ENCODE measurements at places on chromosomes 1 and 21.
A peak's percentile ranks its signal among the peaks of the same experiment; 100 is the strongest.

GRCh38 chr1:53525595-53525994 is 66.4 kb downstream of the DMRTB1 start:
- DNase-seq, result no peak

GRCh38 chr1:22255341-22256212 is 112.7 kb upstream of the WNT4 start:
- DNase-seq, result no peak

- DNase-seq, result no peak
Measured at GRCh38 chr1:173190101-173190936, 16.8 kb downstream of the TNFSF4 start.

GRCh38 chr21:25791319-25791718 is 56.5 kb downstream of the GABPA start:
- no peak for DNase-seq

GRCh38 chr1:99232172-99232571 is 32.1 kb upstream of the PLPPR4 start:
- DNase-seq, result no peak

DNA sequence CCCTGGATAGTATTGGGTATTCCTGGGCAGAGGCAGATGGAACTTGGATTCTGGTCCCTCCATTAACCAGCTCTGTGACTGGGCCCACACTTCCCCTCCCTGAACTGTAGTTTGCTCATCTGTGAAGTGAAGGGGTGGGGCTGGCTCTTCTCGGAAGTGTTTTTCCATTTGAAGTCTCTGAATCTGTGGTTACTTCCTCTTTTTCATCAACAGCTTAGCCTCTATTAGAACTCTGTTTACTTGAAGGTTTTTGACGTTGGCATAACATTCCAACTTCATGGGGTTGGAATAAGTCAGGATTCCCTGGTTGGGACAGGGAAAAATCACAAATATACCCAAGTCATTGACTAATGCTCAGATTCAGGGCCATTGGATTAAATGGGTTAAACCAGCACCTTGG is 3.6 kb downstream of the KIAA0040 start:
- DNase-seq, result no peak

- no peak for DNase-seq
Measured at GRCh38 chr1:119771016-119771415, 2.3 kb upstream of the HMGCS2 start.

DNA sequence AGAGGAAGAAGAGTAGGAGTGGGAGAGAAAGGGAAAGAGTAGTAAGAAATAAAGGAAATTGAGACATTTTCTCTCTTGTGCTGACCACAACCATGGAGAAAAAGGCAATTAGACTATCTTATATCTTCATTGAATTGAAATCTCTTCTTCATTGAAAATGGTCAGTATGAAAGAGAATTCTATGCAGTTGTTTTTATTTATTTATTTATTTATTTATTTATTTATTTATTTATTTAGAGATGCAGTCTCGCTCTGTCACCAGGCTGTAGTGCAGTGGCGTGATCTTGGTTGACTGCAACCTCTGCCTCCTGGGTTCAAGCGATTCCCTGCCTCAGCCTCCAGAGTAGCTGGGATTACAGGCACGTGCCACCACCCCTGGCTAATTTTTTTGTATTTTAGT is 447.1 kb downstream of the PTPRC start:
- no peak for DNase-seq

DNA sequence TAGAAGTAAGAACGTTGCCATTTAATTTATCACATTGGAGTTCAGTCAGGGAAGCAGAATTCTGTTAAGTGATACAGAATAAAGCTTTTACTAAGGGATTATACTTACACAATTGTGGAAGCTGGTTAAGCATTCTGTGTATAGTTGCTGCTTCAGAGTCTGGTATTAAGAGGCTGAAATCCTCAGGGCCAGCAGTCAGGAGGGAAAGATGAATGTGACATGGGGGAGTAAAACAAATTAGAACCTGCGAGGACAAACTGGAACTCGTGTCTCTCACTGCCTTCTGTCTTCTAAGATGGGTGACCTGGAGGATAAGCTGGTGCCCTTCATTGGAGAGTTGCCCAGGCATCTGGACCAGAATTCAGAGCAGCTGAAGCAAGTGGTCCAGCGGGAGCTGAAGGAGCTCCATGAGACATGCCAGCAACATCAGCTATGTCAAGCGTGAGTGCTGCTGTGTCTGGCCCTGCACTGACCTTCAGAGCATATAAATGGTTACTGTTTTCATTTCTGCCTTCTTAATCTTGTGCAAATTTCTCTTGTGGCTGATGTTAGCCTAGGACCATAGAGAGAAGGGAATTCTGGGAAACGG is 23.0 kb downstream of the MARK1 start:
- DNase-seq, result no peak

- DNase-seq, result no peak
Measured at GRCh38 chr1:94385308-94385929, 32.8 kb upstream of the ABCD3 start.

DNA sequence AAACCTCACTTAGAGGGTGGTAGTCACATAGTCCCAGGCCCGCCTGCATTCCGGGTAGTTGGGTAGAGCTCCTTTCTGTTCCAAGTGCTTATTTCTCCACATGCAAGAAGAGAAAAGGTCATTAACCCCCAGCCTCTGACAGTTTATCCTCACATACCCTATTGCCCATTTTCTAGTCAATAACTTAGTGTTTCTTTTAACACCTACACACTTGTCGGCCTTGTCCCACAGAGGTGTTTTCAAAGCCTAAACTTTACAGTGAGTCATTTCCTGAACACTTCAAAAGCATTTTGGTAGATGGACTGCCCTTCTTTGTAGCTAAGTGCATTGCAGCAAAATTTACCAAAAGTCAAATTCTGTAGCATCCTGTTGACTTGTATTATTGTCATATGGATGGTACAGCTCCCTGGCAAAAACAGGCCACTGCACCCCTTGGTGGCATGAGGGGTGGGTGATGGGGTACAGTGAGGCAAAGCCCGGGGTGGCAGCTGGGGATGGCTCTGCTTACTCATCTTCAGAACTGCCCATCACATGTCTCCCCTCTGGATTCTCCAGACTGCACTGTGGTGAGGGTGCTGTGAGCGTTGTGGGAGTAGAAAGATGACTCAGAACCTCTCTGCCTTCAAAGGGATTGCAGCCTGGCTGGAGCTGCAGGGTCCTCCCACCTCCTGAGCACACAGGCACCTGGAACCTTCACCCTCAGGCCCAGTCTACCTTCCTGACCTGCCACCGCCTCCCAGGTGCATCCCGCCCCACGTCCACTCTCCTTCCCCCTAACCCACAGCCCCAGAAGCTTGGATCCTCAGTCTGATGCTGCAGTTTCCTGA is 45.8 kb upstream of the DMRTB1 start:
- DNase-seq, result peak; percentile 85

GRCh38 chr1:117147341-117147831 is 25.8 kb upstream of the TRIM45 start:
- DNase-seq, result no peak

- no peak for DNase-seq
Measured at GRCh38 chr1:7572654-7573152, 198.4 kb upstream of the VAMP3 start.

DNA sequence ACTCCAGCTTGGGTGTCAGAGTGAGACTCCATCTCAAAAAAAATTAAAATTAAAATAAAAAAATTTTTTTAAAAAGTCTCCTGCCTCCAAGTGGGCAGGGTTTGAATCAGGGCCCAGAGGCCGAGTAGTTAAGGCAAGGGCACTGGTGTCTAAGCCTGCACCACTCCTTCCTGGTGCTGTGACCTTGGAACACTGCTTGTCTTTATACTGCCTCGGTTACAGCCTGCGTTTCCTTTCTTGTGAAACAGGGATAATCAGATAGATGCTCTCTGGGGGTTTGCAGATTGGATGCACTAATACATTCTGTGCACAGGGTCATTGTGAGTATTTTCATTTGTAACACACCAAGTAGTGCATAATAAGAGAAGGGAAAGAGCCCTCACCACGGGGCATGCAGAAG is 58.4 kb upstream of the EFHD2 start:
- no peak for DNase-seq

DNA sequence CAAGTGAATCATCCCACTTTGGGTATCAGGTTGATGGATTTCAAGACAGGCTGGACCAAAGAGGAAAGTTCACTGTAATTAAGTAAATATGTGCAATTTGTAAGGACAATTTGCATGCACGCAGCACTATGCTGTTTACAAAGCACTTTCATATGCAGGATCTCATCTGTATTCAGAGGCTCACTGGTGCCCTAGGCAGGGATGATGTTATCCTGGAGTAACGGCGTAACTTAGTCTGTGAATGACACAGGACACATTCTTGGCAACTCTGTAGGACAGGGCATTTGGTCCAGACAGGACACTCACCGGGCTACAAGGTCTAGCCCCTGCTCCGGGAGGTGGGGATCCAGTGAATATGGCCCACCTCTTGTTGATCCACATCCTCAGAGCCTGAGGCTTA is 365.4 kb upstream of the DUSP10 start:
- DNase-seq, result no peak

DNA sequence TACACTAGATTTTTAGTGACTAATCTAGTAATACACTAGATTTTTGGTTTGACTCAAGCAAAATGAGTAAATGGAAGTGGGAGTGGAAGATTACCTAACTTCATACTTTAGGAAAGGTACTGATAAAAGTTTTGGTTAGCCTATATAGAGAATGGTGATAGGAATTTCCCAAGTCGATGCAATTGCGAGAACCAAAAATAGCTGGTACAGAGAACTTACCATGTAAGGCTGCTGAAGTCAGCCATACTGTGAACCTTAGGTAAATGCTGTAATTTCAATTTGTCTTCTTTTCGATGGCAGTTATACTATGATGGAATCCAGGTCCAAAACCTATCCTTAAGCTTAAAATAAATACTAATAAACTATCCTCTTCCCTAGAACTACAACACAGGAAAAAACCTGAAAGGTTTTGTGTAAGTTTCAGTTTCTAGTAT is 4.6 kb downstream of the PNRC2 start:
- no peak for DNase-seq

GRCh38 chr1:178942285-178943198 is 71.7 kb upstream of the ANGPTL1 start:
- no peak for DNase-seq

- DNase-seq, result no peak
Measured at GRCh38 chr1:106675558-106675957, 380.9 kb upstream of the PRMT6 start.

DNA sequence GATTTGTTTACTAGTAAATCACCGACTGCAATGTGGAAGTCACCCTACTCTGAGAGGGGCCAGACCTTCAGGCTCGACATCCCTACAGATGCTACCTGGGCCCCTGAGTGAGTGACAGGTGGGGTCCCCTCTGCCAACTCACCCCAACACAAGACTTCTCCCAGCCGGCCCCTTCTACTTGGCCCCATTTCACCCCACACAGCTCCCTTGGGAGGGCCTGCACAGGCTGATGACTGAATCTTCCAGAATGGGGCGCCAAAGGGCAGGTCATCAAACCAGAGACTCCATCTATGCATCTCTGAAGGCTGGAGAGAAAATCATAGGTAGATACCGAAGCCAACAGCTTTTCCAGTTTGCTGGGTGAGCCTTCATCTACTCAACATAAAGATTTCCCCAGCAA is 9.4 kb upstream of the S100A8 start:
- DNase-seq, result no peak

GRCh38 chr1:88980870-88981269 is 11.6 kb downstream of the KYAT3 start:
- no peak for DNase-seq

DNA sequence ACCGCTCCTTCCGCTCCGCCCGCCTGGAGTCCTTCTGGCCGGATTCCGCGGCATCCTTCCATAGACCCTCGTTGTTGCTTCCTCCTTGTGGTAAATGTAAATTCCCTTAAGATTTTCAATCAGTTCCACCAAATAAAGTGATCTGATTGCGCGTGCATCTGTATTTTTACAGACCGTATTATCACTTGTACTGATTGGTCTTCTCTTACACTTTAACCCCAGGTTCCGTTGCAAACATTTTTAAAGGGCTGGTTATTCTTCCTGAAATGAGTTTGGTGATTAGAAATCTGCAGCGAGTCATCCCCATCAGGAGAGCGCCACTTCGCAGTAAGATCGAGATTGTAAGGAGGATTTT is 483 bp downstream of the YBEY start:
- no peak for DNase-seq

DNA sequence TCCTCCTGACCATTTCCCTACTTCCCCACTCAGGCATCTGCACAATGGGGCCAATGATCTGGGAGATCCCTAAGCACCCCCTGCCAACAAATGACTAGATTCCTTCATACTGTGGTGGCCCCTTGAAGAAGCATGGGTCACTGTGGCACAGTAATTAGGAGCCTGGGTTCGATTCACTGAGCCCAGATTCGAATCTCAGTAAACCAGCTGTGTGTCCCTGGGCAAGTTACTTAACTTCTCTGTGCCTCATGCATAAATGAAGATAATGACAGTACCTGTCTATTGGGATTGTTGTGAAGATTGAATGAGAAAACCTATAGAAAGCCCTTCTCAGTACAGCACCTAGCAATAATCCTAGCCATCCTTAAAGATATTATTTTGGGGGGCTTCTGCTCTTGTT is 27.5 kb downstream of the SPAG17 start:
- no peak for DNase-seq

DNA sequence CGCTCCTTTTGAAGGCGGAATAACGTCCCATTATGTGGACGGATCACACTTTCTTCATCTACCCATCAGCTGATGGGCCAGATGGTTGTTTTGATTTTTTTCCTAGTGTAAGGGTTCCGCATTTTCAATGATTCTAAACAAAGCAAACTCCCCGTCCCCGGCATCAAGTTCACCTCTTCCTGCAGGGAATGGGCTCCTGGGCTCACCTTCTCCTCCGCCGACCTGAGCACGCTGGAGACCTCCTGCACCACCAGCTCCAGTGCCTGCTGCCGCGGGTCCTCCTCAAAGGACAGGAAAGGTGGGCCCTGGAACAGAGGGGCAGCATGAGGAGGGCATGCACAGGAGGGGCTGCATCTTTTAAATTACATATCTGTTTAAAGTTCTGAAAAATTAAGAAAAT is 11.9 kb downstream of the C2CD2 start:
- DNase-seq, result no peak

DNA sequence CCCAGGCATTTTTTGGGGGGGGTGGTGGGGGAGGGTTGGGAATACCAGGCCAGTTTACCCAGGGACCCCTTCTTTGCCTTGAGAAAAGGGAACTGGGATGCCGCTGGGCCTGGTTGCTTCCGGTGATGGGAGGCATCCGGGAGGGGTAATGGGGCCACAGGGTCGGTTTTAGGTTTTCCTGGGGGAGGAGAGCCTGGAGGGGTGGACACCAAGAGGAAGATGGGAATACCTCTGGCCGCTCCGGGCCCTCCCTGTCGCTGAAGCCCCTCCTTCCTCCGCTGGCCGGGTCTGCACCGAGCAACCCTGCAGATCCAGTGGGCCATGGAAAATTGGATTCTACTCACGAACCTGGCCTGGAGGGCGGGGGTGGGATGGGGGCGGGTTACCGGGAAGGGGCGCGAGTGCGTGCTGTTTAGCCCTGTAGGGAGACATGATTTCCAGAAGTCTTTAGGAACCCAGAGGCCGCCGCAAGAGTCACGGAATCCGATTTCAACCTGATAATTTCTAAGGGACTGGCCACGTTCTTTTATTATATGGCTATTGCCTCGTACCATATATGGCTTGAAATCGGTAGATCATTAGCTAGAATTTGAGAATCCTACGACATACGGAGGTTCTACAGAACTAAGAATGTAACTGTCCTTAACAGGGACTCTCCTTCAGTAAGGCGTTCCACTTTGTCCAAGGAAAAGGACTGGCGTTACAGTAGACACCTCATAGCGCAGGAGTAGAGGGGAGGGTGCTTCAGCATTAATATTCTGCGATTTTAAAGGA is 749 bp downstream of the AKIRIN1 start:
- DNase-seq, result peak; percentile 62

All from activated CD8-positive, alpha-beta memory T cell treated with anti-CD3 and anti-CD28 coated beads for 24 hours (primary cell).